ENCODE measurements at places on chromosomes 4 and X. TPM values are rescaled to one million over a fixed set of nuclear protein-coding genes. Genes with fewer than 3 reads are reported as not detected.

DNA sequence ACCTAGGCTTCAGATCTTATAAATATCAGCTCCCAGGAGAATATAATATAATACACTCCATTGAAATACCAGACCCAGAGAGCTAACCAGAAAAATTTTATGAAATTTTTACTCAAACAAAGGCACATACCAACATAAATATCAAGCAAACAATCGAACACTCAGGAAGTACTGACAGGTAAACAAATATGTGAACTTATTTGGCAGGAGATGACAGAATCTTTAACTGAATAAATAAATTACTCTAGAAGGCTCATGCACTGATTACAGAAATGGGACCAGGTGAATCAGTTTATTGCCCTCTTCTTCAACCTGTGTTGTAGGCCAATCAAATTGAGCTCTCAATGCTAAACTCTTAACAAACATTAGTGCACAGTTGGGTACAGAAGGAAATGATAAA, 225.2 kb upstream of the PABPC4L start:
- DNase-seq = no peak

DNA sequence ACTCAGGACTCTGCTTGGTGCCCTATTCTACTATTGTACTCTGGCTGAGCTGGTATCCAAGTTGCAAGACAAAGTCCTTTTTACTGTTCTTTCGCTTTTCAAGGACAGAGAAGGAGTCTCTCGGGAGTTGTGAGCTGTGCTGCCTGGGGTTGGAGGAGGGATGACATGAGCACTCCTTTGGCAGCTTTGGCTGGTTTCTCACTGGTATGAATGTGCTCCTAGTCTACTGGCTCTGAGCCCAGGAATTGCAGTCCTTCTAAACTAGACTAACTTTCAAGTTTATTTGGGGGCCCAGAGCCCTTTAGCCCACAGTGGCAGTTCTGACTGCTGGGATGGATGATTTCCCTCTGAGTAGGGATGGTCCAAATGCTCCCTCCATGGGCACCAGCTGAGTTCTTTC, 997.1 kb downstream of the RAB28 start:
- DNase-seq = no peak

DNA sequence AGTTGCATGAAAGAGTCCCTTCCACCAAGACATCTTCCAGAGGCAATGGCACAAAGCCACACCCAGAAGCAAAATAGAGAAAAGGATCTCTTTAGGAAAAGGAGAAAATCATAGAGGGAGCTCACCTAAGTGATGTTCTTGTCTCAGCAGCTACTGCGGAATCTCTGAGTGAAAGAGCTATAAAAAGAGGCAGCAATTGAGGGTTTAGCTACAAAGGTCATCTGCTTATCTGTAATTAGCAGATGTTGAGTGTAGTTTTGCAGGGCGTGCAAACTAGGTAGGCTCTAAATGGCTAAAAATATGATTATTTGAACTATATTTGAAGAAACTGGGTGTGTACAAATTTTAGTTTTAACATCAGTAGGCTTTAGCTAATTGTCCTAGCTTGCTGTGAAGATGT, 276.0 kb downstream of the HS3ST1 start:
- DNase-seq = no peak

Gene WNK3
- 0.14 TPM for polyA plus RNA-seq

Gene DIPK2B
- not detected for polyA plus RNA-seq

Gene LCORL
- 6.3 TPM for polyA plus RNA-seq

Gene CLDN22
- not detected for polyA plus RNA-seq

- peak; percentile 9 for DNase-seq
Observed at GRCh38 chr4:184265546-184266351, 48.1 kb upstream of the ENPP6 start.

Gene RGN
- polyA plus RNA-seq = 7.4 TPM

DNA sequence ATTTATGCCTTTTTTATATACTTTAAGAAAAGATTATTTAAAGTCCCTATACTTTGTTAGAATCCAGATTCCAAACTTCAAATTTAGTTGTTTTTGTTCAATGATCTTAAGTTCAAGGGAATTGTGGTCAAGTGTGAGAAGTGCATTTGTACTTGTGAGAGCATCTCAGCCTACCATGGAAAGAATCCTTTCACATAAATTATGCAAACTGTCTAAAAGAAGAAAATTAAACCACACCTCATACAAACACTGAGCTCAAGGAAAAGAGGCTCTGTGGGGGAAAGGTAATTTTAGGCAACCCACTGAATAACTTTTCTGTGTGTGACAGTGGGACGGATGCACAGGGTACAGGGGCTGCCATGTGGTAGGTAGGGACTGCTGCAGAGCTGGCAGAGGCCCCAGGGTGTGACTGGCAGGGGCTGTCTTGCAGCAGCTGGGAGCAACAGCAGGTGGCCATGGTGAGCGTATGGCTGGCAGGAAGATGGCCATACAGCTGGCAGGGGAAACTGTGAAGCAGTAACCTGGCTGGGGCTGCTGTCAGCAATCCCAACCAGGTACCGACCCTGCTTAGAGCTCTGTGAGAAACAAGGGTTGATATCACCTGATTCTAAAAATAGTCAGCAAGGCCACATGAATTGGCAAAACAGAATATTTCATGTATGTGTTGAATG, 130.6 kb downstream of the UGT8 start:
- no peak for DNase-seq

GRCh38 chr4:24594887-24595286, 10.5 kb upstream of the DHX15 start:
- peak; percentile 31 for DNase-seq

GRCh38 chr4:168758351-168758876, 251.6 kb downstream of the CBR4 start:
- peak; percentile 70 for DNase-seq

Gene PABPC5
- 2.3 TPM for polyA plus RNA-seq

Gene KLHL4
- 0.26 TPM for polyA plus RNA-seq

Gene BBS7
- 22.7 TPM for polyA plus RNA-seq

Gene AADAT
- 7.6 TPM for polyA plus RNA-seq

Gene TRAM1L1
- 3.3 TPM for polyA plus RNA-seq

Gene PRR32
- polyA plus RNA-seq = not detected

DNA sequence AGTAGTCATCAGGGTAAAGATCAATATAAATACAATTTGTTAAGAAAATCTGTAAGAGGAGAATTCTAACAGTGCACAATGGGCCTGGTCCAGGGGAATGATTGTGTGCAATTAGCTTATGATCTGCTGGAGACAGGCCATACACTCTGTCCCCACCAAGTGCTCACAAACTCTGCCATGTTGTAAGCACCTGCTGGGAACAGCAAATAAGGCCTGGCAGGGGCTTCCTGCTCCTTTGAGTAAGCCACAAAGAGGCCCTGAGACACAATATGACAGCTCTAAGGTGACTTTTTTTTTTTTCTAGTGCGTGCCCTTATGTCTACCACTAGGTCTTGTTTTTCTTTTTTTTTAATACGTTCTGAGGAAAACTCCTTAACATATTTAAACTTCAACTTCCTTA, 866.3 kb upstream of the PCDH7 start:
- DNase-seq = no peak

Gene CPZ
- polyA plus RNA-seq = 1.0 TPM

Gene HMX1
- not detected for polyA plus RNA-seq

DNA sequence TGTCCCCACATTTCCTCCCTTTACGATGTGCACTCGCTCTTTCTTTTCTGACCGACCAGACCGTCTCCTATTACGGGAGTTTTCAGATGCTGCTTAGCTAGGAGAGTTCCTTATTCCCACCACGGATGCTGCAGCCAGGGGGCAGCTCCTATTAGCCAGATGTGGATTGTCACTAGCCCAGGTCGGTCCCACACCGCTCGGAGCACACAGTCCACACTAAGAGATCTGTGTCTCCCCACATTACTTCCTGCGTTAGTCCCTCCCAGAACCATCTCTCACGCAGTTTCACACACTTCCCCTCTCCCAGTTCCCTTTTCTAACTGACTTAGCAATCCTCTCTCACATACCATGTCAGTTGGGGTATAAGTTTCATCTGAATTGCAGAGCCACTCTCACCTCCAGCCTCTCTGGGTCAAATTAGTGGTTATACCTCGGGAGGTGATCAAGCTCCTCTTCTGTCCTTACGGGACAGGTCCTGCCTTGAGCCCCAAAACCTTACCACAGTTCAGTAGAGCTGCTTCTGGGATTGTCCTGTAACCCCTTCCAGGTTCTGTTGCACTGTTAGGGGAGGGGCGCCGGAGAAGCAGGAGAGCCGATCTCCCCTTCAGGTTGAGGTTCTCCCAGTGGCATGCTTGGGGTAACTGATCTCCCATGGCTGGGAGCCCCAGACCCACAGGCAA, 28.2 kb downstream of the SULT1E1 start:
- no peak for DNase-seq

Gene ADH1B
- polyA plus RNA-seq = 106 TPM

Gene XG
- 3.6 TPM for polyA plus RNA-seq

Gene FGFR3
- 0.11 TPM for polyA plus RNA-seq

DNA sequence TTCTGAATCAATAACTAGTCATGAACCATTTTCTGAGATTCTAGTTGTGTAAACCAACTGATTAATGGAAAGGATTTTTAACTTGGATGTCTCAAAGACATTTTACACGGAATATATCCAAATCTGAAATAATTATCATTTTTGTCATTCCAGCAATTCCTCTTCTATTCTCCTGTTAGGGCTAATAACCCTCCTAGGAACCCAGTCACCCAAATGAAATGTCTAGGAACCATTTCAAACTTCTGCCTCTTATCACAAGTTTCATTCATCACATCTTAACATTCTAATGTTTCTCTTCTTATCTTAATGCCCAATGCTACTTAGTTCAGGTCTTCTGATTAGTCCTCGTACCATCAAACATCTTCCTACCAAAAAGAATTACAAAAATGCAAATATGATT, 639.8 kb downstream of the DMD start:
- DNase-seq = no peak

- no peak for DNase-seq
Observed at GRCh38 chrX:13266641-13267345, 53.1 kb downstream of the ATXN3L start.

DNA sequence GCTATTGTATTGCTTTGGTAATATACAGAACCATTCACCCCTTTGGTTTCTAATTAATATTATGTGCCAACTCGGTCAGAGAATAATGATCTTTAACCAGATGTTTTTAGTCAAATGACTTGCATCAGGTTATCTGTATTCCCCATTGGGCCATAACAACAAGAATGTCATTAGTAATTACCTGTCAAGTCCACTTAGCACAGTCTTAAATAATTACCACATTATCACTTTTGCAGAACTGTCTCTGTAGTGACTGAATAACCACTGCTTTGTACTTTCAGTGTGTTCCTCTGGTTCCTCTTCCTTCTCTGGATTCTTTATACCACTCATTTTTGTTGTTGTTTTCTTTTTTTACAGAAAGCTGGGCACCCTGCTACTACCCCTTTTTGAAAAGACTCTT, 257.7 kb upstream of the SPOCK3 start:
- DNase-seq = no peak

DNA sequence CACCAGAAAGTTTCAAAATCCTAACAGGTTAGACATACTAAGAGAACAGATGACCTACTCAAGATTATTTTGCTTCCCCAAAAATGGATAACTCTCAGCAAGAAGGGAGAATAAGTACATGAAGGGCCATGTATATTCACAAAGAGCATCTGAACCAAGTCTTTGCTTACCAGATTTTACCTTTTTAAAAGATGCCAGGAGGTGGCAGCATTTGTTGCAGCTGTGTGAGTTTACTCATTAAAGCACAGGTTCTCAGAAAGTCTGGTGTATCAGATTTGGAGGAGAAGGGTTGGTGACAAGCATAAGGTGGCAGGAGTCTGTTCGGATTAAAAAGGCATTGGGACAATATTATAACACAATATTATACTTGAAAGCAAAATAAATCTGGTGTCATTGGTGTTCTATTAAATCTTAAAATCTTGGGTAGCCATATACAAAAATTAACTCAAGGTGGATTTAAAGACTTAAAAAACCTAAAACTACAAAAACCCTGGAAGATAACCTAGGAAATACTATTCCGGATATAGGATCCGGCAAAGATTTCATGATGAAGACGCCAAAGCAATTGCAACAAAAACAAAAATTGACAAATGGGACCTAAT, 51.3 kb upstream of the NFKB1 start:
- DNase-seq = peak; percentile 75

DNA sequence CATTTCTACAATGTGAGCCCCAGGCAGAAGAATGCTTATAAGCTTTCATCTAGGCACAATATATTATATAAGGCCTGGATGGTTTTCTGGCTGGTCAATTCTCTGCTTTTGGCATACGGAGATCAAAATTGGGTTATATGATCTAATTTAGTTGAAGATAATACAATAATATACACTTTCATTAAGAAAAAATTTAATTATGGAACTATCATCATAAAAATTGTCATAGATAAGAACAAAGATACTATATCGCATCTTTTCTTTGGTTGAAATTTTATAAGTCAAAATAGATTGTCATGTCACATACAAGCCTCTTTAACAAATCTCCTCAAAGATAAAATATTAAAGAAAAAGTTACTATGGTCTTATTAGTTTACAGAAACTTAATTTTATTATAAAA, 17.1 kb downstream of the DMD start:
- DNase-seq = no peak

Gene MBNL3
- 2.6 TPM for polyA plus RNA-seq

Gene TACR3
- polyA plus RNA-seq = 0.01 TPM

DNA sequence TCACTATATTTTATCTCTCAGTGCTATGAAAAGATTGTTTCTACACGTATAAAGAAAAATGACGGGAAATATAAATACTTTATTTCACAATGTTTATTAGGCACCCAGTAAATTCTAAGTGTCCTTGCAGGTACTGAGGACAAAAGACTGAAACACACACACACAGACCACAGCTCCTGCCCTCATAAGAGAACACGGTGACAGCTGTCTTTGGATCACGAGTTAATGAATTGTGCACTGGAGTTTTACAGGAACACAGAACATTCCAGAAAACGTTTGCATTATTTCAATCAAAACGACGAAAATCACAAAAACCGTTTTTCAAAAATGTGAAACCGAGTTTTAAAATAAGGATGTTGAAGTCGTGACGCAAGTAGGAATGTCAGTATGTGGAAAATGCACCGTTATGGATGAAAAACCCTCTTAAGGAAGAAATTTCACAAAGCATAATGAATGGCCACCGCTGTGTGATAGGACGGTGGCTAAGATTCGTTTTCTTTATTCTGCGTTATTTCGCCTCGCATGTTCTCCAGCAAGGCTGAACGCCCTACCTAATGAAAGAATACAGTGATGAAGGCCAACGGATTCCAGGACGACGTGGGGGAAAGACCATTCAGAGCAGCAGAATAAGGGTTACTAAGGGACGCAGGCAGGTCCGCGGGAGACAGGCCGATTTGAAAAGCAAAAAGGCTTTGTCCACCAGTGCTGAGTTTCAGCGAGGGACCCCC, 24.2 kb downstream of the FAM156A start:
- DNase-seq = no peak

Gene NEUROG2
- polyA plus RNA-seq = not detected

- peak; percentile 32 for DNase-seq
Observed at GRCh38 chr4:152806501-152807125, 26.9 kb downstream of the ARFIP1 start.

Gene IL21
- not detected for polyA plus RNA-seq

Gene RTL3
- polyA plus RNA-seq = 0.38 TPM

- DNase-seq = no peak
Observed at GRCh38 chr4:2341261-2341841, 77.1 kb downstream of the ZFYVE28 start.
